ENCODE measurements at places on chromosomes 16 and 17. TPM values are rescaled to one million over a fixed set of nuclear protein-coding genes. Genes with fewer than 3 reads are reported as not detected.

FBXL16 gene
- polyA plus RNA-seq, result 0.24 TPM

CLDN9 gene
- polyA plus RNA-seq, result not detected

PRKCB gene
- polyA plus RNA-seq, result 3.8 TPM

RNF112 gene
- polyA plus RNA-seq, result 2.5 TPM

SDR42E2 gene
- 0.13 TPM for polyA plus RNA-seq

LUC7L gene
- 52.4 TPM for polyA plus RNA-seq

TXNL4B gene
- 12.4 TPM for polyA plus RNA-seq

CES1 gene
- polyA plus RNA-seq, result not detected

RPRML gene
- 0.58 TPM for polyA plus RNA-seq

CD68 gene
- polyA plus RNA-seq, result 25.6 TPM

MAF gene
- polyA plus RNA-seq, result 40.2 TPM

C1QTNF1 gene
- polyA plus RNA-seq, result 4.6 TPM

STAC2 gene
- 0.18 TPM for polyA plus RNA-seq

DNA sequence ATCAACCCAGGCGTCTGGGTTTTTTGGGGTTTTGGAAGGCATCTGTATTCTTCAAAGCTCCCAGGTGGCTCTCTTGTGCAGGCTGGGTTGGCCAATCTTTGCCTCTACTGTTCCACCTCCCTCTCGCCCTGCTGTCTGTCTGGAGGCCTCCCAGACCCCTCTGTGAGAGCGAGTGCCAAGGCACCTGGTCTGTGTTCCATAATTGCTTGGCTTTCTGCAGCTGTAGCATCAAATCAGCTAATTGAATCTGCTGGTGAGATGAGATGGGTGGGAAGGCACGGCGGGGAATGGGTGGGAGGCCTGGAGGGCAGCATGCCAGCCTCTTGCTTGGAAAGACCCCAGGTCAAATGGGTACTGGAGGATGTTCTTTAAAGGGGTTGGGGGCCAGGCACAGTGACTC, 52.5 kb upstream of the CLEC19A start:
- DNase-seq, result no peak

DNA sequence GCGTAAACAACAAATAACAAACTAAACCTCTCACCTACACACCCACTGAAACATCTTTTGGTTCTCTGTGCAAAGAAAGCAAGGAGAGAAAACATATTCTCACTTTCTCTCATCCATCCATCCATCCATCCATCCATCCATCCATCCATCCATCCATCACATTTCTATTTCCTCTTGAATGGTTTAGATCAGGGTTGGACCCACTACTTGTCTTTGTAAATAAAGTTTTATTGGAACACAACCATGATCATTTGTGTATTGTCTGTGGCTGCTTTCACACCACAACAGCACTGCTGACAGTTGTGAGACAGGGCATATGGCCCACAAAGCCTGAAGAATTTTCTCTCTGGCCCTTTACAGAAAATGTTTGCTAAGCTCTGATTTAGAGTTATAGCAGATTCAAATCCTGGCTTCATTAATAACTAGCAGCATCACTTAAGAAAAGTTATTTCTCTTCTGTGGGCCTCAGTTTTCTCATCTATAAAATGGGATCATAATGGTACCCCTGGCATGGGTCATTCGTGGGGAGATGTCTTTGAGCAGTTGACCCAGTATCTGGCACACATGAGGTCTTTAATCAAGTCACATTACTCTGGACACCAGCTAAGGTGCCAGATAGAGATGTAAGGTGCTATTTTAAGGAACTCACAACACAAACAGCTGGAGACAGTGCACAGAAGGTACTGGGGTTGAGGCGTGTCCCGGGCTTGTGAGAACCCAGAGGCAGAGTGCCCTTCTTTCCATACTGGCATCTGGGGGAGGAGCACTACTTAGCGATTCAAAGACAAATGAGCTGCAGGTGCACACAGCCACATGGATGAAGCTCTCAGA, 146.3 kb downstream of the CMIP start:
- no peak for DNase-seq

GRCh38 chr17:48543107-48543853, 1.6 kb downstream of the HOXB2 start:
- DNase-seq, result no peak

DNA sequence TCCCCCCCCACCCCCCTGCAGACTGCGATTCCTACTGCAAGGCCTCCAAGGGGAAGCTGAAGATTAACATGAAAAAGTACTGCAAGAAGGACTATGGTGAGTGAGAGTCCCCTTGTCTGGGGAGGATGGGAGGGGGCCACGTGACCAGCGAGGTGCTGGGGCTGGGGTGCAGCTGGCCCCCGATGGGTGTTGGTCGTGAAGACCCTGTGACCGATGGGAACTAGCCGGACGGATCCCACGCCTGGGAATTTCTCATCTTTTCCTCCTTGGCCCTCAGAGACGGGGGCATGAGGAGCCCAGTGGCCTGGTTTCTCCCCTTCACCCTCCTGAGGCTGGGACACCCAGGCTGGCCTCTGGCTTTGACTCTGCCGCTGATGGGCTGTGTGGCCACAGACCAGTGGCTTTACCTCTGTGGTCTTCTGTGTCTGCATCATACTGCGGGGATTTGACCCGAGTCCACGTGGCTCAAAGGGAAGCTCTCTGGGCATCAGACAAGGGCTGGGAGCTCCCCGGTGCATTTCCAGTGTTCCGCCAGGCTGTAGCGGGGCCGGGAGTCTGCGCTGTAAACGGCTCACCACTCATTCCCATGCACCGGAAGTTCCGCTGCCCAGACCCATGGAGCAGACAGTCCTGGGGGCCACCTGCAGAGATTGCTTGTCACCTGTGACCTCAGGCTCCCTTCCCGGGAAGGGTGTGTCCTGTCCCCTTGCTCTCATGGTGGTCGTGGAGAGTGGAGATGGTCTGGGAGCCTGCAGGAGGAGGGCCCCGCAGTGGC, 200.0 kb downstream of the NTN1 start:
- no peak for DNase-seq

GRCh38 chr17:13698832-13699231, 97.1 kb upstream of the HS3ST3A1 start:
- no peak for DNase-seq

DNA sequence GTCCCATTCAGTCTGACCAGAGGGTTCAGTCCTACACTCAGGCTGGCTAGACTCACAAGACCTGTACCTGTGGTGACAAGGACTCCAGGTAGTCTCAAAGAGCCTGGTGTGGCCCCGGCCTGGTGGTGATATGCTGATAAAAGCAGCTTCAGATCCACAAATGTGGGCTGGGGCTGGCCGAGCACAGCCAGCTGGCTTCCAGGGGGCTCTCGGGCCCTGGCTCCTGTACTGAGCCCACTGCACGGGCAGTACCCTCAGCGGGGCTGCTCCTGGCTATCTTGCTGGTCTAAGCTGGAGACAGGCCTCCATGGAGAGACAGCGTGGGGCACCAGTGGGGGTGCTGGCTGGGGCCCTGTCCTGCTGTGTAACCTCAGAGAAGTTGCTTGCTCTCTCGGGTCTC, 4.3 kb downstream of the SMIM5 start:
- no peak for DNase-seq

GRCh38 chr17:9032151-9032550, 10.8 kb downstream of the NTN1 start:
- no peak for DNase-seq

DNA sequence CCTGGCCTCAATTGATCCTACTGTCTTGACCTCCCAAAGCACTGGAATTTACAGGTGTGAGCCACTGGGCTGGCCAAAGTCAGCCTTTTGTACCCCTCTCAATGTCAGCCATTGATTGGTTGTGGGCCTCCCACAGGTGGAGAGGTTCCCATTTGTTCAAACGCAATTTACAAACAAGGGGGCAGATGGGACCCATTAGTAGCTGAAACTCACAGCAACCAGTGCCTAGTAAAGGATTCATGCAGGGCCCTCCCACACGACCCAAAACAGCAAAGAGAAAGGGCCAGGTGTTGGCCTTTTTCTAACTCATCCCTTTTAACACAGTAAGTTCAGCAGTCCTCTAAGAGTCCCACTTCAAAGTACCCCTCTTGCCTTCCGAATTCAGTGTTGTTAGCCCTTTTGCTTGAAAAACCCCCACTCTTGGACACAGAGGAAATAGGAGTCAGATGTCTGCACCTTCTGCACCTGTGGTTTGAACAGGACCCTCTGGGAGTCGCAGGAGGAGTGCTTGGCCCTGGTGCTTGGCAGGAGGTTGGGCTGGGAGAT, 89.2 kb downstream of the PITPNC1 start:
- DNase-seq, result no peak

DNA sequence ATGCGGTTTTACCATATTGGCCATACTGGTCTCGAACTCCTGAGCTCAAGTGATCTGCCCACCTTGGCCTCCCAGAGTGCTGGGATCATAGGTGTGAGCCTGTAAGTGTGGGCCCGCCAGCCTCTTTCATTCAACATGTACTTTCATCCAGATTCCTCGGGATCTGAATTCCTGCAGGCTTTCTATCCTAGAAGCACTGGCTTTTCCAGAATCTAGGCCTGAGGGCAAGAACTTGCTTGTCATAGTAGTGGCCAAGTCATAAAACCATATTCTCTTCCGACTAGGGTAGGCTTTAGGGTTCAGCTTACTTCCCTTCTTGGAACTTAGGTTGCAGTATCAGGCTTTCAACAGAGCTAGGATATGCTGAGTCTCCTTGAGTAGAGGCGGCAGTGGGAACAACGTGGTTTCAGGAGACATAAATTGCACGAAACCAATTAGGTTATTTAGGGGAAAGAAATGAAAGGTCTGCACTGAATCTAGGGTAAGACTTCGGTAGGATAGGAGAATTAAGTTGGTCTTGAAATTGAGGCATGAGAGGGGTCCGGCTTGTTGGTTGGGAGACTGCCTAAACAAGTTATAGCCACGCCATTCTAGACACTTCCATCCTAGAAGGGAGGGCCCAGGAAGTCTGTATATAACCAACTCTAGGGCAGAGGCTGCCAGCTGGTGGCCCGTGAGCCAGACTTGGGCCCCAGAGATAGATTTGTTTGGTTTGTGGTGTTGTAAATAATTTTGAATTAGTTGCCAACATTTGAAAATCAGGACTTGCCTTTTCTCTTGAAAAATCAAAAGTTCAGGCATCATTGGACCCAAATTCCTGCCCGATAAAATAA, 15.6 kb downstream of the SLC7A6 start:
- no peak for DNase-seq

DNA sequence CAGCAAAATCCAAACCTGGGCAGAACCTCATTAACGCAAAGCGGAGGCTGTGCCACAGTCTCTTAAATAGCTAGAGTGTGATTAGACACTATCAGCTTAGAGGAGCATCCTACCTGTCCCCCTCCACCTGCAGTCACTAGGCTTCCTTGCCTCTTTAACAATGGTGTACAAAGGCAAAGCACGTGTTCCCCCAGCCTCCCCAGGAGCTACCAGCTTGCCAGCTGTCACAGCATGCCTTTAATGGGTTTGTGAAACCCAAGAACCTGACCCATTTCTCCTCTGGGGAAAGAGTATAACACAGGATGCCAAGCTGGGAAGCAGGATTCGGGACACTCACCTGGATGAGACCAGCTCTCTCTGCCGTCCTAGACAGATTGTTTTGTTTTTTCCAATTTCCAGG, 37.2 kb upstream of the TBX2 start:
- DNase-seq, result no peak

DNA sequence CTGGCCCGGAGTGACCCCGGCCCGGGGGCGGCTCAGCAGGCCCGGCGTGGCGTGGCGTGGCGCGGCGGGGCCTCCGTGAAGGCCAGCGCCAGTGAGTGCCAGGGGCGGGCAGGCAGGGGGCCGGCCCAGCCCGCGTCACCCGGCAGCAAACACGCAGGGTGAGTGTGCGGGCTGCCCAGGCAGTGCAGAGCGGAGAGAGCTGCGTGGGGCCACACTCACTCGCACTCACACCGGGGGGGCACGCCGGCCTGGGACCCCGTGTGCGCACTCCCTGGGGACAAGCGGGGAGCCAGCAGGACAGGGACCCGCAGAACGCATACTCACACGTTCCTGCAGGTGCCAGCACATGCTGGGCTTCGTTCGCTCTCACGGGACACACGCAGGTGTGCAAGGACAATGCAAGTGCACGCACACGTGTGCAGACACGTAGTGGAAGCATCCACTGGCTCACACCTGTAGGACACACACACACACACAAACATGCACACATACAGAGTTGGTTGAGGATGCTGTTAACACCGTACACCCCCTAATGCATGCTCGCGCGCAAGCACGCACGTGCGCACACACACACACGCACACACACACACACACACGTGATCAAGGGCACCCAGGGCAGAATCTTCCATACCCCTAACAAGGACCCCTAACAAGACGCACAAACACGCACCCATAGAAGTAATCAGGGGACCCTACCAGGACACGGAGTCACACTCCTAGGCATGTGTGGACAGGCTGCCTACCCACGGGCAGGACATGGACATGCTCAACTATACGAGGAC, 7.7 kb downstream of the USP6 start:
- DNase-seq, result no peak

DNA sequence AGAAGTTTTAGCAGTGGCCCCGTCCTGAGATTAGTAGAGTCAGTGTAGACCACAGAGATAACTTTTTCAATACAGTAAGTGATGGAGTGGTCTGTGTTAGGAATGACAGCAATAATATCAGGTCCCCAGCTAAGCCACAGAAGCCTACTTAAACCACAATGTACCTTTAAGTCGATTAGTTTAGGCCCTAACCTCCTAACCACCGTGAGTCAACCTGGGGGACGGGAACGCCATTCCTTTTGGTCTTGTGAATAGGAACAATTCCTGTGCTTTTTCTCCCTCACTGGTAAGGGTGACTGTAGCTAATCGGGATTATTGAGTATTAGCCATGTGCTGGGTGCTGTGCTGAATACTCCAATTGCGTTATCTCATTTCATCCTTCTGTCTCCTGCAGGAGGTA, 14.0 kb downstream of the YPEL2 start:
- DNase-seq, result no peak

GRCh38 chr16:369866-370436, 387 bp downstream of the MRPL28 start:
- DNase-seq, result no peak

GRCh38 chr16:61421111-61421510, 615.1 kb downstream of the CDH8 start:
- no peak for DNase-seq

GRCh38 chr16:86322806-86323205, 187.5 kb upstream of the FOXF1 start:
- DNase-seq, result peak; percentile 40

GRCh38 chr16:16890964-16891363, 512.0 kb downstream of the NPIPA7 start:
- DNase-seq, result no peak

DNA sequence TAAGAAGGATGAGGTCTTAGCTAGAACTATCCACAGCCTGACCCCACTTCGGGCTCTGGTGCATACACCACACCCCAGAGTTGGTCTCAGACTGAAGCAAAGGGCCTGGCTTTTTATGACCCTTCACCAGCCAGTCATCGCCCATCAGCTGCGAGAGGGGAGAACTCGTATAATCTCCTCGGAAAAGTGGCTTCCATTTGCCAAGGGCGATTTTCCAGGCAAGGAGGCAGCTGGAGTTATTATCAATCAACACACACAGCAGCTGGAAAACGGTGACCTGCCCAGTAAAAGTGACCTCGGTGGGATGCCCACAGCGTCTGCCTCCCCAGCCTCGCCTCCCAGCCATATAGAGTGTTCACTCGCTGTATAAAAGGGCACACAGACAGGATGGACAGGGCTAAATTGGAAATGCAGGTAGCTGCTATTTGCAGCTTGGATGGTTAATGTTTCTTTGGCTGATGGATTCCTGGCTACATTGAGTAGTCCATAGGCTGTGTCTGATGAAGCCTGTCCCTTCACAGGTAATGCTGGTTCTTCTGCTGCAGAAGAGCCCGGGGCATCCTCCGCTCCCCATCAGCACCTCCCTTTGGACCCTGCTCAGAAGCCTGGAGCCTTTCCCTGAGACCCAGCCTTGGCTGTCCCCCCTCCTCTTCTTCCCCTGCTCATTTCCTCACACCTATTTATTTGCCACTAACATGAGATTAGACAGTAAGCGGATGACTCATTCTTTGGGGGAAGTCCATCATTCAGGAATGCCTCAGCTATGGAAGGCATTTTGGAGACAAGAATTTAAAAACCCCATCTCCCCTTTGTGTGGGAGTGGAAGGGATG, 45.7 kb downstream of the TMEM186 start:
- DNase-seq, result peak; percentile 6

All from muscle of arm (tissue), 14 donors.